GM10248 (cell line): ENCODE measurements at places on chromosomes 3 and 15.
A peak's percentile ranks its signal among the peaks of the same experiment; 100 is the strongest.

DNA sequence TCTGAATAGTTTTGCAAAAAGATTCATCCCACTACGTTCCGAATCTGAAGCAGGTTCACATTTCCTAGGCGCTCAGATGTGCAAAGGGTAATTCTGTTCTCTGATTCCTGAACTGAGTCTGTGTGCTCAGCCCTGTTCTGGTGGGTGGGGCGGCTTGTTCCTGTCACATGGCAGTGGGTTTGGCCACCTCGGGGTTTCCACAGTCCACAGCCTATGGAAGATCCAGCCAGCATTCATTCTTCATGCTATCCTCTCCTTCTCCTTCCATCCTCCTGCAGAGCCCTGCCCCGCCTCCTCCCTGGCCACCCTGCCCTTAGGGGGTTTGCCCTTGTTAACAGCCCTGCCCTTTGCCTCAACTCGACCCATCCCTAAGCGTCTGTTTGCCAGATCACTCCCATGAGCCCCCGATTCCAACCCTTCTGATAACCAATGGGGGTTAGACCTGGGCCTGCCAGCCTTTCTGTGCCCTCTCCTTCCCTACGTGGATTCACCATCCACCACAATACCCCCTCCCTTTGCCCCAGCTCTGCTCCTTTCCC is 31.0 kb downstream of the PRR20G start:
- no peak for DNase-seq

DNA sequence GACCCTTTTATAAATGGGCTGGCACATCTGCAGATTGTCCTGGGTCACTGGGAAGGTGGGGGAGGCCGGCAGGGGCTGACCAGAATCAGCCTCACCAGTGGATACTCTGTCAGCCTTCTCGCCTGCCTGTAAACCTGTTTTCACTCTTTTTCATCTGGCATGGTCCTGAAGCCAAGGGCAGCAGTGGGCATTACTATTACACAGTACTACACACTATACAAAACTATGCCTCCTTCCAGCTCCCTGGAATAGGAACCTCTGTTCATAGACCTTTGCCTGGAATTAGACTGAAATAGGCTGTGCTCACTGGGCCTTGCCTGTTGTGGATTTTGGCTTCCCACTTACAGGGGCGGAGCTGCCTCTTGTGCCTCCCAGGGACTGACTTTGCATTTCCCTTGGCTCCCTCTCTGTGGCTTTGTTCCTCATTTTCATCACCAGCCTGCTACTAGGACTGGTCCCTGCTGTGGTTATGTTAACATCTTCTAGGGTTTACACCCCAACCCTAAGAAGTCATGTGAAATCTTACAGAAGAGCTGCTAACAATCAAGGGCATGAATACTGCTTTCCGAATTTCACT is 120.7 kb downstream of the FNDC3B start:
- DNase-seq: no peak

GRCh38 chr15:32994810-32995424 is 199.6 kb downstream of the FMN1 start:
- DNase-seq: peak; percentile 12

DNA sequence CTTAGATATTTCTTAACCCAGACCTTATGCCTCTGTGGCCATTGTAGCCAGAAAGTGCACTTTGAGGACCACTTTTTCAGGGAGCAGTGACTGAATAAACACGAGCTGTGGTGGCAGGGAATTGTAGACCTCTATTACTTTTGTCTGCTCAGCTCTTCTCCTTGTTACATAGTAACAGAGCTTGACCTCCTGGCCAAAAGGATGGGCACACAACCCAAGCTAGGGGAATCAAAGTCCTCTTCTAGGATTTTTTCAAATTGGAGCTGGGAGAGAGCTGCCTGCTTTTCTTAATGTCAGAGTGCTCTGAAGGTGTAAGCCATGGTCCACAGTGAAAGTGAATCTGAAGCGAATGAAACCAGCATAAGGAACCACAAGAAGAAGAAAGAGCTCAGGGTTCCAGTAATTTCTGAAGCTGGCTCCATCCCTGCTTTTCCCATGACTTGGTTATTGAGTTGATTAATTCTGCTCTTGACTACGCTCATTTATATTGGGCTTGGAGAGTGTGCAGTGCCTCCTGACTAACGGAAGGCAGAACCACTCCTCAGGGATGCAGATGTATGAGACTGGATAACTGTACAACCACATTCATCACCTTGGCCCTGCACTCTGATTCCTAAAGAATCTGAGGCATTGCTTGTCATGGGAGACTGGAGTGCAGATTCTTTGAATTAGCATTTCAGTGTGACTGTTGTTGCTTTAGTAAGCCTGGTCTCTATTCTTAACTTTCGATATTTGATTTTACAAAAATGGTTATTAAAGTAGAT is 60.9 kb downstream of the TLNRD1 start:
- no peak for DNase-seq

- DNase-seq: no peak
Observed at GRCh38 chr3:140432229-140432669, 245.6 kb upstream of the TRIM42 start.

DNA sequence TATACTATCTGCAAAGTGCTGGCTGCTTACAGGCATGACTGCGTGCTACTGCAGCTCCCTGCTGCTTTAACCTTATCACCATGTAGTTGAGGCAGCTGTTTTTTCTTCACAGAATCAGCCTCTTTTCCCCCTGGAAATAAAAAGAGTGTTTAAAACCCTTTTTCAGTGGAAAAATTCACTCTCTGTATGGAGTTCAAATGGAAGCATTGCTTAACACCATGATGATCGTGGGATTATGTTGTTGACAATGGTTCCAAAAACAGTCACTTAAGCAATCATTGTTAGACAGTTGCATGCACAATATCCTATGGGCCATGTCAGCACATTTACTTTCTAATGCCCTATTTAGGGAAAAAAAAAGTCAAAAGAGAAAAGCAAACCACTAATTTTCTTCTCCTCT is 536.4 kb downstream of the UNC13C start:
- no peak for DNase-seq
